Chondrocyte (in vitro differentiated cells): ENCODE measurements at places on chromosomes 7 and 10.

GRCh38 chr10:132687893-132688579 is 97.9 kb downstream of the NKX6-2 start:
- DNase-seq: peak; percentile 88

DNA sequence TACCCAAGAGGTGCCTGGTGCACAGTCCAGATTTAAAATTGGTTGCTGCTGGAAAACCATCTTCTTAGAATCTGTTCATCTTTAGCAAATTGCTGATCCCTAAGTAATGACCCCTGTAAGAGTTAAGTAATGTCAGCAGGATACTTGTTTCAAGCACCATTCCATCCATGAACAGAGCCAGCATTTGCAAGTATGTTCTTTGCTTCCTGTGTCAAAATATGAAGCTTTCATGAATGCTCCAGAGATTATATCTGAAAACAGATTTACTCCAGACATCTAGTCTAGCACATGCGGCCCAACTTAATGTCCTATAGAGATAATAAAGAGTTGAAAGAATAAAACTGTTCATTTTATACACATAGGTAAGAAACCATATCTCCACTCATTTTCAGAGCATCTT is 98.7 kb upstream of the ZNF438 start:
- DNase-seq: no peak

GRCh38 chr7:85413718-85414117 is 226.9 kb upstream of the SEMA3D start:
- DNase-seq: no peak

GRCh38 chr7:120799813-120800475 is 58.0 kb downstream of the TSPAN12 start:
- no peak for DNase-seq

- no peak for DNase-seq
Measured at GRCh38 chr7:21911341-21911875, 34.3 kb downstream of the CDCA7L start.

DNA sequence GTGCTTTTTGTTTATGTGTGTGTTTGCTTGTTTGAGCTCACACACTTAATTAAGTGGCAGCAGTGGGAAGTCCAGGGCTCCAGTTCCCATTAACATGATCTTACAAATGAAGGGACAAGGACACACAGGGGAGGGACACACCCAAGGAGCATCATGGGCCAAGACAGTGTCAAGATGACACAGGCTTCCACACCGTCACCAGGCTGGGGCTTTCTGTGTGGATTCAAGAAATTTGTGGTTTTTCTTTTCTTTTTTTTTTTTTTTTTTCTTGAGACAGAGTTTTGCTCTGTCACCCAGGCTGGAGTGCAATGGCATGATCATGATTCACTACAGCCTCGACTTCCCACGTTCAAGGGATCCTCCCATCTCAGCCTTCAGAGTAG is 173.6 kb downstream of the KIAA1217 start:
- no peak for DNase-seq

GRCh38 chr7:96198047-96198636 is 123.8 kb downstream of the SLC25A13 start:
- DNase-seq: no peak

GRCh38 chr10:79608505-79609375 is 2.0 kb upstream of the SFTPA1 start:
- DNase-seq: no peak

DNA sequence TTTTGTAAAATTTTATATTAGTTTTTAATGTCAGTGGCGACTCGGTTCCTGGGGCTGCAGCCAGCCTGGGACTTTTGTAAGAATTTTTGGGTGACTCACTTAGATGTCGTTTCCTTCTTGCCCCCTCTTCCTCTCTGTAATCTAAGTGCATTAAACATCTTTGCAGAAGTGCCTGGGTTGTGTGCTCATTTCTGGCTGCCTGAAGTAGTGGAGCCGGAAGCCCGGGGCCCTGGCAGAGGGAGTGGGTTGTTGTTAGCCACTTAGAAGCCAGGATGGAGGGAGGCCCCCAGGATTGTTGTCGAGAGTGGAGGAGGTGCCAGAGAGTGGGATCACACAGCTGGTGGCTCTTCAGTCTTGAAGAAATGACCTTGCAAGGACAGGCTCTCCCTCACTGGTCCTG is 11.0 kb upstream of the TRIM8 start:
- DNase-seq: peak; percentile 59

DNA sequence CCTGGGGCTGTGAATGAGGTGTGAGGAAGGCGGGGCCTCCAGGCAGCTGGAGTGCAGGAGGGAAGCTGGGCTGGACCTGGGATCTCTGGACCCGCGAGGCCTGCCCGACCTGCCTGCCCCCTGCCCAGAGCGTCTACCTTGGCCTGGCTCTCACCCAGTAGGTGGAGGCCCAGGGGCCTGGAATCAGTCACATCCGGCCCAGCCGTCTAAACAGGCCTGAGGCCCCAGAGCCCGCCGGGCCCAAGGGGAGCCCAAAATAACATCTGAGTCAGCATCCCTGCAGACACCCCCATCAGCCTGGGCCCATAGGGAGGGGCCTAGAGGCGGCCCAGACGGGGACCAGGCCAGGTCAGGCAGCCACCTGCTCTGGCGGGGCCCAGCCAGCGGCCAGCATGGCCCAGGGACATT is 15.1 kb upstream of the ELN start:
- no peak for DNase-seq

DNA sequence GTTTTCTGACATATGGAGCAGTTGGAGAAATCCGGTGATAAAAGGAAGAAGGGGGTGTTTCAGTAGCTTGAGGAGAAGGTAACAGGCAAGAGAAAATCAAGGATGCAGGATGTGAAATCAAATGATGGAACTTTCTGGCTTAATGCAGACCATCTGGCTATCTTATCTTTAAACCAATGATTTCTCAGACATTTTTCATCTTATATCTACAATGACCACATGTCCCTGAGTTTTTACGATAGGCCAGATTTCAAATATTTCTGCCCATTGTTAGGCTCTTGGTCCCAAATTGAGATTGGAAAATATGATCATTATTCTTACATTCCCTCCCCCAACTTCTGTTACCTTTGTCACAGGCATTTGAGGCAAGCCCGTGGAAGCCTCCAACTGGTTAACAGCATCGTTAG is 486.8 kb downstream of the SUGCT start:
- DNase-seq: no peak

DNA sequence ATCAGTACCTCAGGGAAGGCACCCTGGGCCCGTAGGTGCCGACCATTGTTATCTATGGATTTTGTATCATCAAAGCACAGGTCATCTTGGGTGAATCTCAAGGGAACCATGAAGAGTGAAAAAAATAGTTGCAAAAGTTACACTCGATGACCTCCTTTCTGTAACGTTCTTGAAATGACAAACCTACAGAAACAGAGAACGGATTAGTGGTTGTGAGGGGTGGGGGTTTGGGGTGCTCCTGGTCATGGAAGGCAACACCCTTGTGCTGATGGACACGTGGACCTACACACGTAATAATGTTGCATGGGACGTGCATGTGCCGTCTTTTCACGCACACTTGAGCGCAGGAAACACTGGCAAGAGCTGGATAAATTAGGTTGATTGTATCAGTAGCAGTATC is 655.9 kb downstream of the SDK1 start:
- DNase-seq: no peak

DNA sequence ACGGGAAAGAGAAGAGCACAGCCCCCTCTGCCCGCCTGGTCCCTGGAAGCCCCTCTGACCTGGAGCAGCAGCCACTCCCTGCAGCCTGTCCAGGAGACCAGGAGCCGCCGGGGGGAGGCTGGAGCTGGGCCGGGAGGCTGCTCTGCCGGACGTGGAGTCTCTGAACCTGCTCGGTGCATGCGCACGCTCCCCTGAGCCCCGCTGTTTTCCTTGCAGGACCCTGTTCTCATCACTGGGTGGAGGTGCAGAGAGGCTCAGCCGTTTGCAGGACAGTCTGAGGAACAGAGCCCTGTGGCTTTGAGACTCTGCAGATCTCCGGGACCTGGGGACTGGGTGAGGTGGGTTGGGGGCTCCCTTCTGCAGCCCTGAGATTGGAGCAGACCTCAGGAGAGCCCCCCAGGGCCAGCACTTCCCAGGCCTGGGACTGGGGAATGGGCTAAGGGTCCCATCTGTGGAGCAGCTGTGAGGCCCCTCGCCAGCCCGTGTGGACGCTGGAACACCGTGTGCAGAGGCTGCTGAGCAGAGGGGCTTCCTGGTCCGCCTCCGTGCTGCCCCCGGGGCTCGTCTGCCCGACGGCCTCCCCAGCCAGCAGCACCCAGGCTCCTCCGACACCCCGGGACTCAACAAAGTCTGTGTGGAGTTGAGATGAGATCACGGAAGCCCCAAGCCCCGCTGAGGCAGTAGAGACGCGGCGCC is 48.5 kb upstream of the ADGRA1 start:
- no peak for DNase-seq

DNA sequence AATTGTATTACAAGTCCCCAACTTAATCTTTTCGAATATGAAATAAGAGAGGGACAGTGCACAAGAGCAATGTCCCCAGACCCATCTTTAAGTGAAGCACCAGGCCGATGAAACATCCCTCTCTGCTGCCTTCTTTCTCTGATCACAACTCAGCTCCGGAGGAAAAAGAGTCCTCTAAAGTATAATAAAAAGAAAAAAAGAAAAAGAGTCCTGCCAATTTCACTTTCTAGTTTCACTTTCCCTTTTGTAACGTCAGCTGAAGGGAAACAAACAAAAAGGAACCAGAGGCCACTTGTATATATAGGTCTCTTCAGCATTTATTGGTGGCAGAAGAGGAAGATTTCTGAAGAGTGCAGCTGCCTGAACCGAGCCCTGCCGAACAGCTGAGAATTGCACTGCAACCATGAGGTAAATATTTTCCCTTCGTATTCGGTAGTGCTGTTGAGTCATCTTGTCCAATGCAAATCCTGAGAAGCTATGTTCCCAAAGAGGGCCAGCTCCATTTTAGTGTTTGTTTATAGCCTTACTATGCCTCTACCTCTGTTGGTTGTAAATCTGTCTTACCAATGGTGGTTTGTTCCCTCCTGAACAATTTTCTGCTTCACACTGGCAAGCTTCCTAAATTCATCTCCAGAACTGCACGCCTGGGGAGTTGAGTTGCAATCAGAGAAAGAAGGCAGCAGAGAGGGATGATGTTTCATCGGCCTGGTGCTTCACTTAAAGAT is at the start of gene IFIT2:
Gene IFIT2 (plus strand): TSS at position 326 of the 725 bp plus-strand sequence. CDS start 78 bp downstream, at position 404.
- no peak for DNase-seq

GRCh38 chr10:93189944-93190343 is 116.3 kb downstream of the CYP26A1 start:
- DNase-seq: no peak

- no peak for DNase-seq
Measured at GRCh38 chr10:95346715-95347401, 56.1 kb upstream of the PDLIM1 start.

- DNase-seq: no peak
Measured at GRCh38 chr7:44724276-44724675, 24.4 kb upstream of the ZMIZ2 start.

GRCh38 chr7:143902332-143902899 is 440 bp upstream of the TCAF1 start:
- DNase-seq: no peak

DNA sequence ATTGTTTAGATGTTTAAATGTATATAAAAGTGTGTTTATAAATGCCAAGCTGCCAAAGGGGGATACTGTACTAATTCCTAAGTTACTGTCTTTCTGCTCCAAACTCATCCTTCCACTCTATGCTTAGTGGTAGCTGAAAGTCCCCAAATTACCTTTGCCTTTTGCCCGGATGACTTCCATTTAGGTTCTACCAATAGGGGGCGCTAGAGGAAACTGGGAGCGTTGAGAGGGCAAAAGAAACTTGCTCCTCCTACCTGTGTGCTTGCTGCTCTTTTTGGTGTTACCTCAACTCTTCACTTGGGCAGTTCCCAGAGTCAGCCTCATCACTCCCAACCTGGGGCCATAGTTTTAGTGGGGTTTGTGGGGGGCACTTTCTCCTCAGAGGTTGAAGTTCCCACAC is 5.9 kb upstream of the OR2A25 start:
- DNase-seq: no peak

DNA sequence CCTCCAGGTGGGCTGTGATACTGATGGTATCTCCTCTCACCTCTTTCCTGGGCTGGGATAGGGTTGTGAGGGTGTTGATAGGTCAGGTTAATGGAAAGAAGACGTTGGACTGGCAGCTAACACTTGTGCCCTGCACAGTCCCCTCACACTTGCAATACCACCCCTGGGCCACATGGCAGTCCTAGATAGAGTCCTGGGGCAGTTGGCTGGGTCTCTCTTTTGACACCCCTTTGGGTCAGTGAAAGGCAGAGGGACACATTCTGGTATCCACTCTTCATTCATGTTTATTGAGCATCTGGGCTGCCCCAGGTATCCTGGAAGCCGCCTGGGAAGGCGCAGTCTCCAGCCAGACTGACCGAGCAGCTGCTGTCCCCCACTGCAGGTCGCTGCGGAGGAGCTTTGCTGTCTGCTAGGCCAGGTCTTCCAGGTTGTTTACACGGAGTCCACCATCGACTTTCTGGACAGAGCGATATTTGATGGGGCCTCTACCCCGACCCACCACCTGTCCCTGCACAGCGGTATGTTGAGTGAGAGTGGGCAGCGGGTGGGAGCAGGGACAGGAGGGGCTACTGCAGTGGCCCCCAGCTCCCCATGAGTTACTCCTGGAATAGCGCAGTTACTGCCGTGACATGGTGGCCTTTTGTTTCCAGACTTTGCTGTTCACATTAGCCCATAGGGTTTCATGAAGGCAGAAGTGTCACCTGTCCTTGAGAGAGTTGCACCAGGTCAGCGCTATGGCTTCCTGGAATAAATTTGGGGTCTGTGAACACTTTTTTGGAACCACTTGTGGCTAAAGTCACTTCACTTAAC is 19.1 kb downstream of the NACAD start:
- no peak for DNase-seq

GRCh38 chr10:50621968-50622705 is 1.6 kb downstream of the SGMS1 start:
- DNase-seq: peak; percentile 95

DNA sequence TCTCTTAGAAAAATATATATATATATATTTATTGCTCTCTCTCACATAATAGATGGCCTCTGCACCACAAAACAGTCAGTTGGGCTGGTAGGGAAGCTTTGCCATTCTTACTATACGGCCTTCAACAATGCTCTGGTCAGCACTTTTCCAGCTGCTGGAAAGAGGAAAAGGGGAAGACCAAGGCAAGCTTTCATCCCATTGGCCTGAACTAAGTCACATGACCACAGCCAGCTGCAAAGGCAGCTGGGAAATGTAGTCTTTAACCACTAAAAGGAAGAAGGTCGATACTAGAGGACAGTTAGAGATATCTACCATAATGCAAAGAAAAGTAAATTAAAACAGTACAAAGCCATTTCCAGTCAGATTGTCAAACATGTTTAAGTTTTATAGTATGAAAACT is 58.4 kb upstream of the MACROH2A2 start:
- no peak for DNase-seq

DNA sequence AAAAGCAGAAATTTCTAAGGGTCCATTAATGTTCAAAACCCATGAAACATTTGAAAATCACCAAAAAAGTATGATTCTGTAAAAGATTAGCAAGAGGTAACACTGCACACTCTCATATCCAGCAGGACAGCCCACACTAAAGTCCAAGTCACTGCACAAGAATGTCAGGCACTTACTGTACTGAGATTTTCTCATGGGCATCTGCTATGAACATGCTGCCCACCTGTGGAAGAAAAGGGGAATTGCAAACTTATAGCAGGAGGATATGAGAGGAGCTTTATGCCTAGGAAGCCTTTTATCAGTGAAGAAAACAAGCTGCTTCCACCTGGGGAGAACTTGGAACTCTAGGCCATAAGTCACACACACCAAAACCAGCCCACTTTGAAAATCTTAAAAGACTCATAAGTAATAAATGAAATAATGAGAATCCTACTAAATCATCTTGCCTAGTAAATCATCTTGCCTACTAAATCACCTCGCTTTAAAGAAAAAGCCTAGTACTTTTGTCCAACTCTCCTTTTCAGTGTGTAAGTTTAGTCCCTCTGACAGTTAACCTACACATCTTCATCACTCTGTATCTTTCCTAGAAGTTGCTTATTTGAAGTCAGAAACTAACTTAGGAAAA is 46.1 kb downstream of the ARMH3 start:
- no peak for DNase-seq
